ENCODE measurements at places on chromosomes 12 and 14.

GRCh38 chr12:80162177-80162576, 62.8 kb downstream of the OTOGL start:
- no peak for DNase-seq

DNA sequence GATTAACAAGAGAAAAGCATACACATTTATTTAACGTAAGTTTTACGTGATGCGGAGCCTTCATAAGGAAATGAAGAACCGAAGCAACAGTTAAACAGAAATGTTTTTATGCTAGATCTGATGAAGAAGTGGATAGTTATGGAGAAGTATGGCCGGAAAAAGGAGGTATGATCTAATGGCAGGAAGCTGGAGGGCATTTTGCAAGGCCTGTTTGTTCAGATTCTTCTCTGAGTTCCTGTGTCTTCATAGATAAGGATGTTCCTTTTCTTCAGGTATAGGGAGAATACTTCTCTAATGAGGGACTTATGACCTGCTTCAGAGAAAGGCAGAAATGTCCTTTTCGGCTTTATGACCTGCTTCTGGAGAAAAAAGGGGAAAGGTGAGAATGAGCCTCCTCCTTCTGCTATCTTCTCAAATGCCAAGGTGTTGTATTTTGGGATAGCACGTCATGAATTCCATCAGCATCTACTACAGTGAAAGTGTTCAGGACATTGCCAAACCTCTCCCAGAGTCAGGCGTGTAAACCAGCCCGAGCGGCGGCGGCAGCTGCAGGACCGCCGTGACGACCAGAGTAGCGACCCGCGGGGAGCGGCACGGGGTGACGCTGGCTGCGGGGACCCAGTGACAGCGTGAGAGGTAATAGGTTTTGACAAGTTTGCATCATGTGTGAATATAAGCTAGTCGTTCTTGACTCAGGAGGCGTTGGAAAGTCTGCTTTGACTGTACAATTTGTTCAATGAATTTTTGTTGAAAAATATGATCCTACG, 33.7 kb upstream of the SGPP1 start:
- DNase-seq, result no peak

DNA sequence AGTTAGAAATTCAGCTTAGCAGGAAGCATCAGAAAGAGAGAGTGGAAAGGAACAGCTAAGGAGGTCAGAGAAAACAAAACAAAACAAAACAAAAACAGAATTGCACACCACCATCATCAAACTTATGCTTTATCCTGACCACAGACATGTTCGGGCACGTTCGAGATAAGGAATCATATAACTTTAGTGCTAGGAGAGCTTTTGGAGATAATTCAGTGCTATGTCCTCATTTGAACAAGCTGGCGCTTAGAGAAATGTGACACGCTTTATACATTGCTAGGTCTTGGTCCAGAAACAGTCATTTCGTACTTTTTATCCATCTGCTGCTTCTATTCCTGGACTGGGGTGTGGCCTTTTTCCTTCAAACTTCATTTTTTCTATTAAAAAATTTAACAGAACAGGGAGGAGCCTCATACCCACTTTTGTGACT, 213.1 kb downstream of the PTPRO start:
- peak; percentile 24 for DNase-seq

DNA sequence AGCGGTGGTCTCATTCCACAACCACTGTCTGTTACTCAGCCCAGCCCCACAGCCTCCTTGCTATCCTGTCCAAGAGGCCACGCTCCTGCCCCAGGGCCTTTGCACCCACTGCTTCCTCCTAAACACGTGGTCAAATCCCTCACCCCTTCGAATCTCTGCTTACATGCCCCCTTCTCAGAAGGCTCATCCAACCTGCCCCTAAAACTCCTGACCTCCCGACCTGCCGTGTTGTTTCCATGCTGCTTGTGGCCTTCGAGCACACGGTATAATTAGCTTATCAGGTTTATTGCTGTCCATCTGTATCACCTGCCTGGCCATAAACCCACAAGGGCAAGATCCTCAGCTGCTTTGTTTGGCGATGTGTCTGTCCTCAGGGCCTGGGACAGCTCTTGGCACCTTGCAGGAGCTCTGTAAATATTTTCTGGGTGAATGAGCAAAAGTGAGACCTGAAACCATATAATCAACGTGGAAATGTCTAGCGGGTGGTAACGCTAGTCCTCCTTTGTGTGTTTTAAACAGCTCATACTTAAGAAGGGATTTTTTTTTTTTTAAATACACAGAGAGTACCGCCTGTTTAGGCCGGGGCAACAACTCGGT, 36.0 kb downstream of the SCARB1 start:
- DNase-seq, result no peak

DNA sequence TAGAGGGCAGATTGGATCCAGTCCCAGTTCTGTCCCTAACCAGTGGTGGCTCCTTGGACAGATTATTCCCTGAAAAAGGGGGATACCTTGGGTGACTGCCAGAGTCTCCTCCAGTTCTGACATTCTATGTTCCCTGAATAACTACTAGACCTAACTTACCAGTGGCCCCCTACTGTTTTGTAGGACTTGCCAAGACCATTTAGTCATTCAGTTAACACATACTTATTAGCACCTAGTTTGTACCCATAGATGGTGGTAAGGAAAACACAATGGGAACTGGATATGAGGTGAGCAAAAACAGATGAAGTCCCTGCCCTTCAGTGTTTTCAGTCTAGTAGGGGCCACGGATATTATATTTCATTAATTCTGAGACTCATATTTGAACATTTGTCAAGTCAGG, 3.5 kb downstream of the PRPF40B start:
- no peak for DNase-seq

GRCh38 chr14:77204459-77204771, 22.8 kb downstream of the TMEM63C start:
- DNase-seq, result no peak

GRCh38 chr14:71711619-71712018, 220.6 kb upstream of the RGS6 start:
- DNase-seq, result peak; percentile 97

- DNase-seq, result peak; percentile 88
These were observed 2.0 kb downstream of the EEA1 start for GRCh38 chr12:92927055-92927435.

GRCh38 chr12:93851257-93851671, 174.1 kb downstream of the CRADD start:
- no peak for DNase-seq

DNA sequence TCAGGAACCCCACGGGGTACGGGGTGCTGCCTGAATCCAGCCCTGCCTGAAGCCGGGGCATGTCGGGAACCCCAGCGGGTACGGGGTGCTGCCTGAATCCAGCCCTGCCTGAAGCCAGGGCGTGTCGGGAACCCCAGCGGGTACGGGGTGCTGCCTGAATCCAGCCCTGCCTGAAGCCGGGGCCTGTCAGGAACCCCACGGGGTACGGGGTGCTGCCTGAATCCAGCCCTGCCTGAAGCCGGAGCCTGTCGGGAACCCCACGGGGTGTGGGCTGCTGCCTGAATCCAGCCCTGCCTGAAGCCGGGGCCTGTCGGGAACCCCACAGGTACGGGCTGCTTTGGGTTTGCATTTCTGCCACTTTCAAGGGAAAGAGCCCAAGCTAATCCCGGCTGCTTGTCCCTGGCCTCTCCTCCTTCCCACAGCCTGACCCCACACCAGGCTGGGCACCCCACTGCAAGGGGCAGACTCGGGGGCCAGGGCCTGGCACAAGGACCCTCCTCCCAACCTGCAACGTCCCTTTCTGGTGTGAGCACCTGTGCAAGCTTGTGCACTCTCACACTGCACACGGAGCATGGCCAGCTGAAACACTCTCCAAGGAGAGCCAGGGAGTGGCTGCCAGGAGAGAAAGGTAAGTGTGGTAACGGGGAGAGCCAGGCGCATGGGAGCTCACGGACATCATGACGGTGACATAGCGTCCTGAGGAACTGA, 5.6 kb upstream of the FBRSL1 start:
- DNase-seq, result no peak

- DNase-seq, result peak; percentile 89
These were observed 2.8 kb downstream of the TNS2 start for GRCh38 chr12:53052419-53053217.

DNA sequence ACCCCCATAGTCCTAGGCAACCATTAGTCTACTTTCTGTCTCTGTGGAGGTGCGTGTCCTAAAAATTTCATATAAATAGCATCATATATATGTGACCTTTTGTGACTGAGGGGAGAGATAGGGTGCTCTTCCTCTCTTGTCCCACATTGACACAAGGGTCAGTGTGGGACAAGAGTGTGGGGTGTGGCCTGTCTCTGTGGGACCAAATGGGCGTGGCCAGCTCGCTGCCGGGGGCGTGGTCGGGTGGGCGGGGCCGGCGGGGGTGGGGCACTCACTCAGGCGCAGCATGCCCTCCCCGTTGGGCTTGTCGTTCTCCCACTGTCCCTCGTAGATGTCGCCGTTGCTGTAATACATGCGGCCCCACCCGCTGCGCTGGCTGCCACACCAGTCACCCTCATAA, 15.5 kb downstream of the MORN3 start:
- no peak for DNase-seq

DNA sequence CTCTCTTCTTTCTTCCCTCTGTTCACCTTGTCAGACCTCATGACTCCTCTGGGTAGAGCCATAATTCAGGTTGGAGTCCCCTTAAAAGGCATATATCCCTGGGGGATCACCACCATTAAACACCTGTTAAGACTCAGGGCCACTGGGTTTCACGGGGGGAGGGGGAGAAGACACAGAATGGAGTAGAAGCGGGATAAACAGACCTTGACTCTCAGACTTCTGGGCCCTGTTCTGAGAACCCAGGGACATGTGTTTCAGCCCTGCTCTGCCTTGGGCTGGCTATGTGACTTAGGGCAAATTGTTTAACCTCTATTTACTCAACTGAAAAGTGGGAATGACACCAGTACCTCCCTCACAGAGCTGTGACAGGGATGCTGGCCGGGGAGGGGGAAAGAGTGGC, 4.6 kb downstream of the CDH24 start:
- no peak for DNase-seq

- DNase-seq, result no peak
These were observed 204 bp downstream of the HSP90AA1 start for GRCh38 chr14:102086709-102086971.

DNA sequence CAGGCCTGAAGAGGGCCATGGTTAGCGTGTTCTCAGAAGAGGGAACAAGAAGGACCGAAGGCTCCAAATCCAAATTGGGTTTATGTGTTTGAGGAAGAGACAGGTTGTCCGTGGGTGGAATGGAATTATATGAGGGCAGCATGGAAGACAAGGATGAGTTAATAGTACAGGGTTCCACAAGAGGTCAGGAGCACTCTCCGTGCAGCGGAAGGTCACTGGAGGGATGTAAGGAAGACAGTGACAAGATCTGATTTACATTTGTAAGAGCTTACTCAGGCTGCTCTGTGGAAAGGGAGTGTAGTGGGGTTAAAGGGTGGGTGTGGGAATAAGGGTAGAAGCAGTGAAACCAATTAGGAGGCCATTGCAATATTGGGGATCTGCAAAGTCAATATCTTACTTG, 97.0 kb downstream of the TPH2 start:
- DNase-seq, result no peak

GRCh38 chr14:23539248-23540140, 12.1 kb downstream of the ZFHX2 start:
- peak; percentile 51 for DNase-seq

- DNase-seq, result peak; percentile 60
These were observed 4.7 kb upstream of the CREBL2 start for GRCh38 chr12:12606781-12607589.

GRCh38 chr14:92460916-92461579, 52.5 kb upstream of the RIN3 start:
- peak; percentile 90 for DNase-seq

DNA sequence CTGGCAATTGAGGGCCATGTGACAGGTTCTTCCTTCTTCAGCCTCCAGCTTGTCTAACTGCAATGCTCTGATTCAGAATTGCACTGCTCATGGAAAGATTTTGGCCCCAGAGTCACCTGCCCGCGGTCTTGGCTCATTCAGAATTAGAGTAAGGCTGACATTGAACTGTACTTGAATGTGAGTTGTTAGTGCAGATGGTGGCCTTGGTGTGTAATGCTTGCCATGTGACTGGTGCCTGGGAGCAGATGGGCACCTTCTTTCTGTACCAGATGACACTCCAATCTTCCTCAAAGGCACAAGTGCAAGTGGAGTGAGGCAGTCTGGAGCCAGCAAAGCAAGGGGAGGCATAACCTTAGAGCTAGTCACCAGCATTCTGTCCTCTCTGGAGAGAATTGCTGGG, 36.5 kb upstream of the ANO4 start:
- DNase-seq, result no peak

DNA sequence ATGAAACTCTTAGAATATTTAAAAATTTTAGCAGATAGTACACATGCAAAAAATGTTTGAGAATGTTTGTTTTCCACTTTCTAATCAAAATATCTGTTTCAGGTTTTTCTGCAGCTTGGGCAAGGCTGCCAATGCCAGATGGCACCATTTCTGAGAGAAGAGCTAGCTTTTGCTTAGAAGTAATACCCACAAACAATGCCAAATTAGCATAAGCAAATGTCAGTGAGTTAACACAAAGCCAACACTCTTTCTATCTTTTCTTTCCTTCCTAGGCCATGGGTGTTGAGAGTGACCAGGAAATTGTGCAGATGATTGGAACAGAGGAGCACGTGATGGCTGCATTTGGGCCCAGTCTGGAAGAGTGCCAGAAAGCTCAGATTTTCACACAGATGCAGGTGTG, 35.2 kb downstream of the POLR3B start:
- DNase-seq, result no peak

DNA sequence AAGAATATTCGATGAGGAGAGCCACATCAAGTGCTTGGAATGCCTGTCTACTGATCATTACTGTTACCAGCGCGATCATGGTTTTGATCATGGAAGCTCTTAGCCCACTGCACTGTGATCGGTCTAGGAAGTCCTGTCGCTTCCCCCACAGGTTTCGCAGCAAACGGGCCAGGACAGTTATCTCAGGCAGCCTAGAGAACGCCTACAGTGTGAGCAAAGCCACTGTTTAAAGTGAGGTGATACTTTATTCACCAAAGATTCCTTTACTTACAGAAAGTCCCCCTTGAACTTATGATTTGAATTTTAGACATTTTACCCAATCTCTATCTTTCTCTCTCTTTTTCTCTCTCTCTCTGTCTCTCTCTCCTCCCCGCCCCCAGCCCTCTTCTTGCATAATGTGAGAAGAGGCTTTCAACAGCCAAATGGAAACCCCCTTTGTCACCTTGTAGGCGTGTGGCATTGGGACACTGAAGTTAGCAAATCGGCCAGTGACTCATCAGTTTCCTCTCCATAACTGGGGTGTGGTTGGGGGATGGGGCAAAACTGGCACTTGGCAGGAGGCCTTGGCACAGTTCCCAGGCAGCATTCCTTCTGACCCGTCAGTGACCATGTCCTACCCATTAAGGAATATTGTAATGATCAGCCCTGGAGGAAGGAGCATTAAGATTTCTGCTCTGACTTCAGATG, 214.8 kb downstream of the CHST11 start:
- DNase-seq, result peak; percentile 95

GRCh38 chr12:110182281-110182680, 58.1 kb downstream of the IFT81 start:
- DNase-seq, result no peak

GRCh38 chr14:37122919-37123639, 49.3 kb downstream of the SLC25A21 start:
- no peak for DNase-seq

GRCh38 chr14:81247271-81247766, 26.6 kb upstream of the GTF2A1 start:
- DNase-seq, result no peak

Measured in EH (cell line).